ENCODE measurements at places on chromosomes 7 and 10.

DNA sequence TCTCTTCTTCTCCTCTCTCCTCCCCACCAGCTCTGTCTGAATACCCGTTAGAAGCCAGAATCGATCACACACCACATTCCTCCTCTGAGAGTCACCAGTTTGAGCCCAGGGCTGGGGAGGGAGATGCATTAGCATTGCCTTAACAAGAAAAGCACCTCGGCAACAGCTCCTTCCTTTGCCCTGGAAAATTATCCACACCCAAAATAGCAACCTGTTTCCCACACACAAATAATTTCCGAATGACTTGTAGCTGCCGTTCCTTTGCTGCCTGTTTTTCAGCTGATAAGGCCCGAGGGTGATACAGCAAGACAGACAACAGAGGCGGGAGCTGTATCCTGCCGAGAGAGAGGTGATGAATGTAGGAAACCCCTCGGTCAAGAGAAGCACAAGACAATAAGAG is 91.3 kb downstream of the CPXM2 start:
- no peak for DNase-seq

- DNase-seq, result no peak
Observed at GRCh38 chr7:121519548-121520521, 123.7 kb upstream of the FAM3C start.

GRCh38 chr7:50663396-50664102 is 98.3 kb upstream of the DDC start:
- DNase-seq, result no peak

GRCh38 chr10:20128811-20129210 is 312.6 kb downstream of the PLXDC2 start:
- no peak for DNase-seq

DNA sequence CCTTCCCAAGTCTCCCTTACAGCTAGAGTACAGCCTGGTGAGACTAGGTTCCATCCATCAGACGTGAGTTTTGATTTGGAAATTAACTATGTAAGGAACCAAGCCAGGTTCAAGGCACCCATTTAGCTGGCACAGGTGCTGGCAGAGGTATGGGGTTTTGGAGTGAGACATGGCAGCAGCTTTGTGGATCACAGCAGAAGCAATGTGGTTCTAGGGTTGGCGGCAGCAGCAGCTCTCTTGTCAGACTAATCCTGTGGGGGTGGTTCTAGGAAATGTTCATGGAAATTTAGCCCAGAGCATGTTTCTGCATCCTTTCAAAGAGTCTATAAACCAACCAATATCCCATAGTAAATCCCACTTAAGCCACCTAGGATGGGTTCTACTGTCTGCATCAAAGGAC is 142.2 kb downstream of the DOCK4 start:
- DNase-seq, result no peak

DNA sequence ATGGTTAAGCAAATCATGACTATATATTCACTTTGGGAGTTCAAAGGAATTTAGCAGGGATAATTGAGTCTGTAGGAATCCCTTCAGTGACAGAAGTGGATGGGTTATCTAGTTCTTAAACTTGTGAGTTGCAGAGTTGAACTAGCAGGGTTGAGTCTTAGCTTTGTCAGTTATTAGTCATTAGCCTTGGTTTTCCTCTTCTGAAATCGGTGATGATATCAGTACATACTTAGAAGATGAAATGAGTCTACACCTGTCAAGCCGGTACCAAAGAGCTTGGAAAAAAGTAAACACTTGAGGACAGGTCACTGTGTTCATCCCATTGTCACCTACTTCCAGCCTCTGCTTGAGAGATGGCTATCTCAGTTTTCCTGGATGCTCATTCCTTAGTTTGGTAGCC is 73.5 kb downstream of the BUB3 start:
- no peak for DNase-seq

GRCh38 chr10:84195044-84195830 is 900 bp downstream of the CDHR1 start:
- DNase-seq, result no peak

- peak; percentile 40 for DNase-seq
Observed at GRCh38 chr10:6014241-6014761, 37.0 kb upstream of the IL15RA start.

DNA sequence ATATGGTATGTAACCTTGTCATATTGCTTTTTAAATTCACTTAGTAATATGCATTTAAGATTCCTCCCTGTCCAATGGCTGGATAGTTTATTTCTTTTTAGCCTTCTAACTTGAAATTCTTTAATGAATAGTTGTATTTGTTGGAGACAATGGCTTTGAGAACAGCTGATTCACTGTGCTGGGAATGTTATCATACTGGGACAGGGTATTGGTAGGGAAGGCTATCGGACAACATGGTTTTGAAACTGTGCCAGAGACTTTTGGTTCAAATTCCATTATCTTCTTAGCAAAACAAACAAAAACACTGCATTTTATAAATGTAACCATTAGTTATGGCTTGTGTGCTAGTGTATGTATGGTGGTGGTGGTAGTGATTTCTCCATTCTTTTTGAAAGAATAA is 517.1 kb upstream of the ANKRD30A start:
- DNase-seq, result no peak

- DNase-seq, result no peak
Observed at GRCh38 chr10:124091646-124092249, 1.6 kb downstream of the CHST15 start.

DNA sequence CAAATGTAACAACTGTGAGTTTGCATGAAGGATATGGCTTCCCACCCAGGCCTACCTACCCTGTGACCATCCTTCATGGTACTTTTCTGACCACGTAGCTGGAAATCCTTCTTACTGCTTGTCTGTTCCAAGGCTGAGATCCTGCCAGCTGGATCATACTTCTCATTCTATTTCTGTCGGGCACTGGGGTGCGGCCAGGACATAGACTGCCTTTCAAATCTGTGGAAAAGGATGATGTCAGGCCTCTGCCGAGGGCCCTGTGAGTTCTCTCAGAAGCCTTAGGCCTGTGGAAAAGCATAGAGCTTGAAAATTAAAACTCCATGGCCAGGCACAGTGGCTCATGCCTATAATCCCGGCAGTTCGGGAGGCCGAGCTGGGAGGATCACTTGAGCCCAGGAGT is 10.0 kb downstream of the VWC2 start:
- no peak for DNase-seq

GRCh38 chr10:3631291-3631690 is 153.7 kb downstream of the KLF6 start:
- no peak for DNase-seq

DNA sequence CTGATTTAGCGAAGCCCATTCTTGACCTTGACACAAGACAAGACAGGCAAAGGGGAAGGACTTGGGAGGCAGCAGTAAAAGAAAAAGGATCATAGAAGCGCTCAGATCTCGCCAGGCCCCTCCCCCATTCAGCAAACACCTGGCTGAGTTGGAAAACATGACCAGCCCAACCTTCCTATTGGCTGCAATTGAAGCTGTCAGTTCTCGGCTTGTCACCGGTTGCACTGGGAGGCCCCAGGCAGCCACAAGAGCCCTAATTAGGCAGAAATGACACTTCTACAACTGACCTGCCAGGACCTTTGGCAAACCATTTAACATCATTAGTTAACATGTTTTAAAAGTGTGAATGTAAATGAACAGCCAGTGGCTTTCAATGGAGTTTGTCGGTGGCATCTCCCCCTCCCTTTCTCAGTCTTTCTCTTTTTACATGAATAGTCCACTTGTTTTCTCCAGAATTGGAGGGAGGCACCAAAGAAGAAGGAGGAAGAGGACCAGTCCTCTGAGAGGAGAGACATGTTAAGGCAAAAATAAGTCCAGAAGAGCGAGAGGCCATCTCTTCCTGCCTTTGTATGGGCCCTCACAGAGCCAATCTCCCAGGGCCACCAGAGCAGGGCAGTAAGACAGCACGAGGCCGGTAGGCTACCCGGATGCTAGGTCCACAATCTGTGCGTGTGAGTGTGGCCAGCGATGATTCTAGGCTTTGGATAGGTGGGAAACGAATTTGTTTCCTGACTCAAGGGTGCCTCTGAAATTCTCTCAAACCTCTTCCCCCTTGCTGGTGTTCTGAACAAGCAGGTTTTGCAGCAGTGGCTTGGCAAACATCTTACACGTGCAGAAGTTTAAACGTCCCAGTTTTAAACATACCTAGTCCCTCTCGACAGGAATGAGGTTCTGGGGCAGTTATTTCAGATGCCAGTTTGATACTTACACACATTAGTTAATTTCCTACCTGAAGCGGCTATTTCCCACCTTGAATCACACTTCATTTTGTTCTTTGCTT is 15.0 kb upstream of the ENO4 start:
- DNase-seq, result no peak

DNA sequence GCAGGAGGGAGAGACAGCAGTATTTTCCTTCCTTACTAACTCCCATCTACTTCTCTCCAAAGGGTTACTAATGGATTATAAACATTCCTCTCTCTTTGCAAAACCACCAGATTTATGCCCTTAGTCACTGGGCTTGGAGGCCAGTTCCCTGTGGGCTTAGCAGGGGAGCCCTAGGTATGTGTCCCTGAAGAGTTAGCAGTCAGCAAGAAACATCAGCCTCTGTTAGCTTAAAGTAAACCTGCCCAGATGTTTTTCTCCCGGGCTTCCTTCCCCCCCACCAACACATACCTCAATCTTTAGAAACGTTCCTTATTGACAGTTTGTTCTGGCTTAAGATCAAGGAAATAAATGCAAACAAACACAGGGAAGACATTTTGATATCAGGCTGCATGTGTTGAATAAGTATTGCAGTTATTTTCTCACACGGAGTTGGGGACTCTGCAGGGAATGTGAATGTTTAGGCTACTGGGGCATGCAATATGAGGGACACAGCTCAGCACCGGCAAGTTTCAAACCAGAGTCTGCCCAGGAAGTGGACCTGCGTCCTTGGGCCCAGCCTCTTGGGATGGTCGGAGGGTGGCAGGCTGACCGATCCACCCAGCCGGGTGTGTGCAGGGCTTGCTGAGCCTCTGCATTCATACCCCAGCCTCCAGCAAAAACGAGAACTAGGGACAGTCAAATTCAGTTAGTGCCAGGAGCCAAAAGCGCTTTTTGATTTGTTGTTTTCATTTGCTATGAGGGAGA is 252.0 kb upstream of the GRB10 start:
- DNase-seq, result no peak

DNA sequence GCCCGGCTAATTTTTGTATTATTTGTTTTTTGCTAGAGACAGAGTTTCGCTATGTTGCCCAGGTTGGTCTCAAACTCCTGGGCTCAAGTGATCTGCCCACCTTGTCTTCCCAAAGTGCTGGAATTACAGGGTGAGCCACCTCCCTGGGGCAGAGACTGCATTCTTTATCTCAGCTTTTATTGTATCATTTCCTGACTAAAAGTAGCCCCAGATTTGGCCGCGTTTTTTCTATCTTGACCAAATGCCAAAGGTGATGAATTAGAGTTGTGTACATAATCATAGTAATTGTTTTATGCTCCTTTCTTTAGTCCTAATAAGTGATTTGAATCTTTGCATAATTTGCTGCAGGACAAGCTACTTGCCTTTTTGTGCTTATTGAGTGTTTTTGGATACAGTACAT is 3.1 kb upstream of the SMNDC1 start:
- DNase-seq, result no peak

DNA sequence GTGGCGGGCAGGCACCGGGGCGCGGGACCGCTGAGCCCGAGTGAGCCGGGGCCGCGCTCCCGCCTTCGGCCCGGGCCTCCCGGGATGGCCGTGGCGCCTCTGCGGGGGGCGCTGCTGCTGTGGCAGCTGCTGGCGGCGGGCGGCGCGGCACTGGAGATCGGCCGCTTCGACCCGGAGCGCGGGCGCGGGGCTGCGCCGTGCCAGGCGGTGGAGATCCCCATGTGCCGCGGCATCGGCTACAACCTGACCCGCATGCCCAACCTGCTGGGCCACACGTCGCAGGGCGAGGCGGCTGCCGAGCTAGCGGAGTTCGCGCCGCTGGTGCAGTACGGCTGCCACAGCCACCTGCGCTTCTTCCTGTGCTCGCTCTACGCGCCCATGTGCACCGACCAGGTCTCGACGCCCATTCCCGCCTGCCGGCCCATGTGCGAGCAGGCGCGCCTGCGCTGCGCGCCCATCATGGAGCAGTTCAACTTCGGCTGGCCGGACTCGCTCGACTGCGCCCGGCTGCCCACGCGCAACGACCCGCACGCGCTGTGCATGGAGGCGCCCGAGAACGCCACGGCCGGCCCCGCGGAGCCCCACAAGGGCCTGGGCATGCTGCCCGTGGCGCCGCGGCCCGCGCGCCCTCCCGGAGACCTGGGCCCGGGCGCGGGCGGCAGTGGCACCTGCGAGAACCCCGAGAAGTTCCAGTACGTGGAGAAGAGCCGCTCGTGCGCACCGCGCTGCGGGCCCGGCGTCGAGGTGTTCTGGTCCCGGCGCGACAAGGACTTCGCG is 534 bp downstream of the FZD9 start:
- DNase-seq, result no peak

GRCh38 chr10:113709221-113709838 is 29.6 kb downstream of the CASP7 start:
- DNase-seq, result no peak

DNA sequence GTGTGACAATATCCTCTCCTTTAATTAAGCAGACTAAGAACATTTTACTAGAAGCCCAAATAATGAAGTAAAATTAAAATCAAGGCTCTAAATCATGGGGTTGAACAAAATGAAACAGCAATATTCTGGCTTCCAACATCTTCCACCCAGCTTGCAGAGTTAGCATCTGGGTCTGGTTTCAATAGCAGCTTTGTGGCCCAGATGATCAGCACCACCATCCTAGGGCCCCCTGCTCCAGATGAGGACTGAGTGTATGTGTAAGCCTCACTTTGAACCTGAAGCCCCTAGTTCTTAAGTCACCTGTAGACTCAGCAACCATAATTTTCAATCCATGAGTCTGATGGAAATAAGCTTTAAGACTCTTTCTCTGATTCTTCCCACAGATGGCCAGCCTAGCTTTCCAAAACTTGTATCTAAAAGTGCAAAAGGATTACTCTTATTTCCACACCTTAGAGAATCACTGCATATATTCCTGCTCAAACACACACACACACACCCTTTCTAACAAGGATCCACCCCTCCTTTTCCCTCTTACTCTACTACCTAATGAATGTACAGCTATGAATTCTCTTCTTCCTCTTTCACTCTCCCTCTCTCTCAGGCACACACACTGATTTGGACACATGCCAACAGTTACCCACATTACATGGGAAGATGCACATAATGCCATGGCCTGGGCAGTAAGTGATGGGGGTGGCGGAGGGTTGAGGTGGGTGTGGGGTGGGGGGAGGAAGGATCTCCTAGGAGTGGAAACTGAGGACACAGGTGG is 3.5 kb downstream of the DENND11 start:
- no peak for DNase-seq

Data from activated gamma-delta T cell treated with anti-CD3 and anti-CD28 coated beads, Interleukin-2, amount 50 U/mL, for 16 hours (primary cell).